ENCODE measurements at places on chromosomes 6 and 20.

DNA sequence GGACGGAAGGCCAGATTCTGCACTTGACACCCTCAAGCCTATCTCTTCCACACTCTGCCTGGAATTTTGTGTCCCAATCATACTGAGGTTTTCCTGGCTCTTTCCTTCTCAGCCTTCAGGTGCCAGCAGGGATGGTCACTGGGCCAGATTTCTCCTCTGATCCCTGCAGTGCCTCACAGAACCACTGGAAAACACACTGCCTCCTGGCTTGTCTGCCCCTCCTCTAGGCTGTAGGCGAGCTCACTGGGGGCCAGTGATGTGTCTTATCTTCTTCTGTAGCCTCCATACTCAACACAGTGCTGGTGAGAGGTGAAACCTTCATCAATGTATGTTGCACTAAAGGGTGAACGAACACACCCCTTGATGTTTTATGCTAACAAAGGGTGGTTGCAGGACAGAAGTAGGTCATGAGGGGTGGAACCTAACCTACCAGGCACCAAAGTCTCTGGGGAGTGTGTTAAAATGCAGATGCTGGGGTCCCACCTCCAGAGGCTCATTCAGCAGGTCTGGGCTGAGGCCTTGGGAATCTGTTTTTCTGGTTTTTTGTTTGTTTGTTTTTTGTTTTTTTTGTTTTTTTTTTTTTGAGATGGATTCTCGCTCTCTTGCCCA is 80.3 kb downstream of the CDH26 start:
- no peak for DNase-seq

- no peak for DNase-seq
Observed at GRCh38 chr6:133501675-133502270, 260.6 kb downstream of the EYA4 start.

DNA sequence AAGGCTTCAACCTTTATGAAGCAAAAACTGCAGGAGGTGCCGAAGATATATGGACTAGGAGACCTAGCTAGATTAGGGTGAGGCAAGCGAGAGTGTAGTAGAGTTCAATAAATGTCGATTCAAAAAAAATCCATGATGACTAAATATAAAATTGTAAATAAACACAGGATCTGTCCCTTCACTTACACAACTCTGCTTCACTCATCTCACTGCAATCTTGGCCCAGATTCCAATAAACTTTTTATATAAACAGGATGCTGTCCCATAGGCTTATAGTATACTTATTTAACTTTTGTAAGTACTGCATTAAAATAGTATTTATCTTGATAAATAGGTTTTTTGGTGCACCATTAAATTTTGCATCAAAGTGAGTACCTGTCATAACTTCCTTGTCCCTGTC is 648.4 kb upstream of the NRSN1 start:
- DNase-seq = no peak

GRCh38 chr6:116017546-116018295 is 43.0 kb downstream of the FRK start:
- peak; percentile 64 for DNase-seq

DNA sequence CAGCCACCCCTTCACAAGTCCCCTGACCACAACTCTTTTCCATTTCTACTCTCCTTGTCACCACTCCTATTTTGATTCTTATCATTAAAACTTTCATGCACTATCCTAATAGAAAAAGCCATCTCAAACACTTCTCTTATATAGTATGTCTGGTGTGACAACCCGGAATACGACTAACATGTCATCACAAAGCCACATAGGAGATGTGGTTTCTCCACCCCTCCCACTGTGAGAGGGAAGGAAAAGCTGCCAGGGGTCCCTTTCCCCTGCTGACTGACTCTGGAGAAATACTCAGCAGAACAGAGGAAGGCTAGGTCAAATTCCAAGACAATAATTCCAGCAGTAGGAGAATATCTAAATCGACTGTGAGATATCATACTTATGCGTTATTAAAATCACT is 193.0 kb upstream of the KCNK16 start:
- no peak for DNase-seq

GRCh38 chr20:56605261-56605996 is 23.7 kb upstream of the TFAP2C start:
- DNase-seq = no peak

- DNase-seq = no peak
Observed at GRCh38 chr20:34876406-34877282, at the start of gene ACSS2. TSS of gene ACSS2 (plus strand) at chr20:34876612. CDS start at chr20:34876646, 34 bp downstream.

- no peak for DNase-seq
Observed at GRCh38 chr6:40325041-40325440, 262.1 kb downstream of the LRFN2 start.

GRCh38 chr6:111027219-111027618 is 45.4 kb downstream of the RPF2 start:
- no peak for DNase-seq

Data from mammary epithelial cell (primary cell).